ENCODE measurements at places on chromosomes 1 and 21.

DNA sequence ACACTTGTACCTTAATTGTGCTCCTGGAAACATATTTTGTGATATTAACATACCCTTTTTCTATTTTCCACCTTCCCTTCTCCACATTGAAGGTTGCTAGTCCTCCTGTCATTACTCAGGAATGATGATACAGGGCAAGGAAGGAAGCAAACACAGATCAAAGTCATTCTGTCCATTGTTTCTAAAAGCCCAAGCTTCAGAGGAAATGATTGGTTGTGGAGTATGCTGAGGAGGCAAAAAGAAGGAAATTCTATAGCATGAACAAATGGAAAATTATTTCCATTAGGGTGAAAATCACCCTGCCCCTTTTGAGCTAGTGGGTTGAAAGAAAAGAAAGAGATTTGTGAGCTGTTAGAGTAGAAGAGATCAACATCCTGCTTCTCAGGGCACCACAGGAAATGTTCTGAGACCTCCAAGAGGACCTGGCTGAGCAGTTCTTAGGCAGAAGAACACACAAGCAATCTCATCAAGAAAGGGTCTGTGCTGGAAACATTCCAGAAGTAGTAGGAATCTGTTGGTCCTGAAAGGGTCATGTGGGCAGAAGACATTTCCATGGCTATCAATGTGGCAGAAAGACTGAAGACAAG lies 29.0 kb upstream of the PRRX1 start:
- DNase-seq: no peak

DNA sequence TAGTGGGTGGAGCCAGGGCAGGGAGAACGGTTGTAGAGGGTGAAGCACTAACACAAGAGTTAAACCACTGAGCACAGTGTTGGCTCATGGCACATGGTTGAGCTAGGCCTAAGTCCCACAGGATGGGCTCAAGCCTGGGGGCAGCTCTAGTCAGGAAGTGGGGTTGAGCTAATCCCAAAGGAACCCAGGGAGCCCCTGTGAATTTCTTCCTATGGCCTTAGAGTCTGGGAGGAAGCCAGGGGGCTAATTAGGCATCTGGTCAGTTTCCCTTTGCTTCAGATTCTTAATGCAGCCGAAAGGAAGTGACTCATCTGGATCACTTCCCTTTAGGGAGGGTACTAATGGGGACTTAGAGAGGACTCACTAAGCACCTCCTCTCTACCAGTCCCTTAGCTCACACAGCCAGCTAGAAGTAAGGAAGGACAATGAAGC lies 10.1 kb downstream of the CFAP45 start:
- peak; percentile 57 for DNase-seq

- no peak for DNase-seq
These were observed 96.4 kb upstream of the DPH5 start for GRCh38 chr1:101121975-101122374.

DNA sequence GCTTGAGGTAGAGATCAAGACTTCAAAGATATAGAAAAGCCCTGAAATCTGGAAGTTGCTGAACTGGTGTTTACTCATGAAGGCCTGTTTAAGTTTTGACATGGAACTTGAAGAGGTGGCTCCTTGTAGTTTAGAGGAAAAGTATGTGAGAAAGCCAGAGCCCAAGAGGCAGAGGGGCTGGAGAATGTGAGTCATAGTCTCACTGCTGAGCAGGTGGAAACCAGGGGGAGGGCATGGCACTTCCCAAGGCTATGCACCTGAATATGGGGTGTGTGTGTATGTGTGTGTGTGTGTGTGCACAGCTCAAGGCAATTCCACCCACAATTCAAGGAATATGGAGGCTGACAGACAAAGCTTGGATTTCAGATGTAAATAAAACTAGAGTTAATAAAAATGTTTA lies 46.8 kb upstream of the C1orf198 start:
- no peak for DNase-seq

GRCh38 chr1:30001011-30001731 lies 722.2 kb downstream of the MATN1 start:
- no peak for DNase-seq

DNA sequence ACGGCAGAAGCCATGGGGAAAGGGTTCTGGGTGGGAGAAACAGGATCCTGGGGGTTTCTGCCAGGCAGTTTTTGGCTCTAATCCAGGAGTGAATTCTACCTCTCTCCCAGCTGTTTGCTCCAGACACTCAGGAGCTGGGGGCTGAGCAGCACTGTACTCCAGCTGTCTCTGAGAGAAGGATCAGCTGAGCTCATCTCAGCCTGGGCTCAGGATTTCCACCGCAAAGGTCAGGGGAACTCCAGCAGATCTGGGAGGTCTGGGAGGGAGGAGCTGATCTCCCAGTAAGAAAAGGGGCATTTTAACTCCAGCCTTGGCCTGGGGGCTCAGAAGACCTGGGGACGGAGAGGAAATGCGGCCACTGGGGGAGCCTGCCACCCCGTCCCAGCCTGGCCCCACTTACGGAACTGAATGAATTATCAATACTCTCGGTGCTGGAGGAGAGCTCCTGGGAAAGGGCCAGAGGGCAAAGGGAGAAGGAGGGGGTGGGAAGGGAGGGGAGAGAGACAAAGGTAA lies 17.3 kb downstream of the PI4KB start:
- DNase-seq: no peak

DNA sequence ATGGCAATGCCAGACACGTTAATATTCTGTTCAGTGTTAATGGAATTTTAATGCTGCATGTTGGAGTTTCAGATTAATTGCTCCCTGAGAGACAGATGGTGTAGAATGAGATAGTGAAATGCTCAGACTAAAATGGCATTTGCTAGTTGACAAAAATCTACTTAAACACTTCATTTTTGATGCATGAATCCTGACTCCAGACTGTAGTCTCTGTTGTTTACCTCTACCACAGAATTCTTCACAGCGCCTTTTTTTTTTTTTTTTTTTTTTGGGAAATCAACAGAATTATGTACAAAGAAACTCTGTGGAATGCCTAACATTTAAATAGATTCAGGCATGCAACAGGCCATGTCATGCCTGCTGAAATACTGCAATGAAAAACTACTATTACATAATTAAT lies 111.3 kb downstream of the PLPPR5 start:
- no peak for DNase-seq

DNA sequence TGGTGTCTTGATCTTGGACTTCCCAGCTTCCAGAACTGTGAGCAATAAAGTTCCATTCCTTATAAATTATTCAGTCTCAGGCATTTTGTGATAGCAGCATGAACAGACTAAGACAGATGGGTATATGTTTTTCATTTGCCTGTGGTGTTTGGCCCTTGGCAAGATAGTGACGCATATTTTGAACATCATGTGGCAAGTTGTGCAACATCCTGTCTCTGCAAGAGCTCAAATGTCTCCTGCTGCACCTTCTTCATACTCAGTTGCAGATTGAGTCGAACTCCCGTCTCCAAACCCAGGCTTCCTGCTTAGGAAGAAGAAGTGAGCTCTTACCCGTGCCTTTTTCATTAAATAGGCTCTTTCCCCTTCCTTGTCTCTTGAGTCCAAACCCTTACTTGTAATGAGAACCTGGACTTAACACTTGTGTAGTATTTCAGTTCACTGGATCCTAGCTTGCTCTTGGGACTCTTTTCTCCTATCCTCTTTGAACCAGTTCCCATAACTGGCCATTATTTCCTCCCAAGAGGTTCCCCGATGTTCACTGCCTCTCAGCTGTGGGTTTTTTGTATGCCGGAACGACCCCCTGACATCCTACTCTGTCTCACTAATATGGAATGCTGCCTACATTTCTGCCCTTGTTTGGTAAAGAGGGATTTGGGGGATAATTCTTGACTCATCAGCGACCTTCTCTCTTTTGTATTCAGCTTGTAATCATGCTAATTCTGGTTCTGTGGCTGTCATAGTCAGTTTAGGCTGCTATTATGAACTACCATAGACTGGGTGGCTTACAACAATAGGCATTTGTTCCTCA lies 125.0 kb upstream of the KCNK2 start:
- no peak for DNase-seq

Data from NAMALWA (cell line).